Glomerular endothelial cell (primary cell): ENCODE measurements at places on chromosomes 6 and 20.

GRCh38 chr6:163001330-163001729 lies 273.6 kb downstream of the PACRG start:
- no peak for DNase-seq

DNA sequence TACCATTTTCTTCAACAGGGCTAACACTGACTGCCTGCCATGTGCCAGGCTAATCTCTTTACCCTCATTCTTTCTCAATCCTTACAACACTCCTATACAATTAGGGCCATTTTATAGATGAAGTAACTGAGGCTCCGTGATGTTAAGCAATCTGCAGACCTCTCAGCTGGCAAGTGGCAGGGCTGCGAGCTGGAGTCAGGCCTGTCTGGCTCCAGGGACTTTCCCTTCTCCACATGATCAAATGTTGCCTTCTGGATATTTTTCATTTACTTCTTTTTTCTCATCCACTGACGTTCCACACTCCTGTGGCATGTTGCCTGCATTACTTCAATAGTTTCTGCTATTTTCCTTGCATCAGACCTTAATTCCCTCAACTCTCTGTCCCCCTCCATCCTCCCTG lies 55.2 kb upstream of the TAGAP start:
- no peak for DNase-seq

- no peak for DNase-seq
Measured at GRCh38 chr6:166343150-166343487, 774 bp upstream of the SFT2D1 start.

DNA sequence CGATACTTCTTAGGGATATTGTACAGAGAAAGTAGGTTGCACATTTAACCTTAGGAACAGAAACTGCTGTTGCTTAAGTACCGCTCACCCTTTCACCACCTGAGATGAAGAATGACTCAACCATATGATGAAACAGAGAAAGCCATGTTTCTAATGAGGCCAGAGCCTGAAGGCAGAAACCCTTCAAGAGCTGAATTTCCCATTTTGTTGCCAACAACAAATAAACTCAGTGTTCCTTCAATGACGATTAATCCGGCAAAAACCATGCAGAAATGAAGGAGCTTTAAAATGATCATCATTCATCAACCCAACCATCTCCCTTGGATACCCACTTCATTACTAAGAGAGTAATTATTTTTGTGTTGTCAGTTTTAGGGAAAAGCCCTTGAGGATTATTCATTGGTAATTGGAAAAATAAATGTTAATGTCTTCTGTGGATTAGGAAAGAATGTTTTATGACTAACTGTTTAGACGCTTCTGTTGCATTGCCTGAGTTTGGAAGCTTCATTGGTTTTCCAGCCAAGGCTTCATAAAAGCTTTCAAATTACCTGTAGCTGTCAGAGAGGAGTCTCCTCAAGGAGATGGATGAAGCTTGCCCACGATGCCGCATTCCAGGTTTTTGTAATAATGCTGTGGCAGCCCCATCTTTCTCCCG lies 112.1 kb upstream of the IYD start:
- no peak for DNase-seq

- no peak for DNase-seq
Measured at GRCh38 chr6:153237670-153238069, 106.6 kb upstream of the RGS17 start.
